ENCODE measurements at places on chromosomes 7 and 10. TPM values are rescaled to one million over a fixed set of nuclear protein-coding genes. Genes with fewer than 3 reads are reported as not detected.

- no peak for DNase-seq
These were observed 9.0 kb downstream of the EIF4H start for GRCh38 chr7:74183142-74183541.

- DNase-seq, result no peak
These were observed 52.0 kb upstream of the ECHDC3 start for GRCh38 chr10:11689945-11690736.

GRCh38 chr10:6074489-6075301 is 12.5 kb upstream of the IL2RA start:
- DNase-seq, result no peak

DNA sequence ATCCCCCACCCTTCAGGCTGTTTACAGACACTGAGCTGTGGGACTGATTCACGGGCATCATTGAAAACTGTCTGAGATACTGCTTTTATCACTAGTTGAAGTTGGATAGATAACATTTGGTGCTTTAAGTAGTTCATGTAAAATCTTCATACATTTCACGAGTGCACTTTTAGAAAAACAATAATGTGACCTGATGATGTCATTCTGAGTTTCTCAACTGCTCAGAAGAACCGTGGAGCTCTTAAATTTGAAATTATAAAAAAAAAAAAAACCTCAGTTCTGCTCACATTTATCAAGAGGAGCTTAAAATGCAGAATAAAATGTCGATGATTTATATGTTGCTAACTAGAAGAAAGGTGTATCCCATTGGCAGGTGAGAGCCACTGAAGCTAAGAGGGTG is 81.5 kb downstream of the GALNT11 start:
- no peak for DNase-seq

The MRLN gene
- total RNA-seq, result not detected

DNA sequence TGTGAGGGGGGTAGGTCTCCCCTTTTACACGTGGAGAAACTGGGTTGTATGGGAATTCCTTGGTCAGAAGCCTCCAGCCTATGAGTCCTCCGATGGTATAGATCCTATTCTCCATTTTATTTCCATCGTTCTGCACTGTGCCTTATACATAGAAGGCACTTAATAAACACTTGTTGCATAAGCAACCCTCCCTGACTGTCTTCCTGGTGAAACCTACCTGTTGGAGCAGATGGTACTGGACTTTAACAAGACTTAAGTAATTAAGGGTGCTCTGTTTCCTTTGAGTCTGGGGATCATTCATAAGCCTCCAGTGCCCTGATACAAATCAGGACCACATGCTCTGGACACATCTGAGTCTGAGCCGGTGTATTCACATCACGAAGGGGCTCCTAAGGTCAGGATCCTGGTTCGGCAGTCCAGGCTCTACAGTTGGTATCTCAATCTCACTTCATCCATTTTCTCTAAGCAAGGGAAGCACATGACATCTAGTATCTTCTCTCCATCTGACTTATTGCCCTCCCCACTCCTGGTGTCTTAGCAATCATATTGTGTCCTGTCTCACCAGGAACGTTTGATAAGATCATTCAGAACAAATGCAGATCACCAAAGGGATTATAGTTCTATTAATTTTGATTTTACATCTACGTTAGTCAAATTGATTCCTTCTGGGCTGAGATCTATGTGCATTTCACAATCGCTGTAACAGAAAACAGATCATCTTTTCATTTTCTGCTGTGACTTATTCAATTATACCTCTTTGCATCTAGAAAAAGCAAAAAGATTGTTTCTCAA is 22.8 kb upstream of the EZH2 start:
- no peak for DNase-seq

GRCh38 chr7:121275204-121275603 is 53.6 kb upstream of the WNT16 start:
- no peak for DNase-seq

The LRRD1 gene
- total RNA-seq, result under 0.01 TPM

DNA sequence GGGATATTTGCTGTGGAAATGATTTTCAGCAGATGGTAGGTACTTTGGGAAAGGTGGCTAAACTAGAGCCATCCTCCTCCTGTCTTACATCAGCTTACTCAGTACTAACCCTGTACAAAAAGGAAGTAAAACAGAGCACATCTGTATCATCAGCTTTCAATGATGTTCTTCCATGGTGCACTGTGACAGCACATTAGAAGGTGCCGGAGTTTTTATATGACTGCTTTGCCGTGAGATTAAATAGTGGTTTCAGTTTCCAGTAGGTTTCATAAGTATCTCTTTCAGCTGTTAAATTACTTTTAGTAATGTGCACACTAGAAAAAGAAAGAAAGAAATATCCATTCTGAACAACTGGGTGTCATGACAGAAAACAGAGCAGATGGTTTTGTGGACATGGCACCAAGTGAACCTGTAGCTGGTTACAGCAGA is 86.5 kb downstream of the ARID5B start:
- DNase-seq, result no peak

The PON1 gene
- not detected for total RNA-seq
